Stimulated activated CD4-positive, alpha-beta T cell treated with anti-CD3 and anti-CD28 coated beads, Interleukin-4, amount 100 ng/mL, for 48 hours (primary cell): ENCODE measurements at places on chromosomes 7 and 10.

DNA sequence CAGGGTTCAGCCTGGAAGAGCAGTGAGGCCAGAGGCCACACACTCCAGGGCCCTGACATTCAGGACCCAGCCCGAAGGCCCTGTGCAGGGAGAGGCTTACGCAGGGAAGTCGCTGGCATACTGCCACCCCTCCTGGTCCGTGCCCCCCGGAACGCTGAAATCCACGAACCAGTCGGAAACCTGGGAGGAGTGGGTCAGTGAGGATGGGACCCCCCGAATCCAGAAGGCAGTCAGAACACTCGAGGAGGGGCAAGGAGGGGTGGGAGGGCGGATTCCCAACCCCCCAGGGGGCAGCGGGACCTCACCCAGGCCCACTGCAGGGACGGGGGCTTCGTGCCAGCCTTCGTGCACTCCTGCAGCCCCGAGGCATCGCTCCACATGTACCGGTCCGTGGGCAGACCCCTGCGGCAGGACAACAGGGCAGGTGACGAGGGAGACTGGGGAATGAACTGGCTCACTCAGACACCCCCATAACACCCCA is 13.5 kb downstream of the BHLHA15 start:
- no peak for DNase-seq

GRCh38 chr7:46764100-46764936 is 817.6 kb downstream of the TNS3 start:
- no peak for DNase-seq

DNA sequence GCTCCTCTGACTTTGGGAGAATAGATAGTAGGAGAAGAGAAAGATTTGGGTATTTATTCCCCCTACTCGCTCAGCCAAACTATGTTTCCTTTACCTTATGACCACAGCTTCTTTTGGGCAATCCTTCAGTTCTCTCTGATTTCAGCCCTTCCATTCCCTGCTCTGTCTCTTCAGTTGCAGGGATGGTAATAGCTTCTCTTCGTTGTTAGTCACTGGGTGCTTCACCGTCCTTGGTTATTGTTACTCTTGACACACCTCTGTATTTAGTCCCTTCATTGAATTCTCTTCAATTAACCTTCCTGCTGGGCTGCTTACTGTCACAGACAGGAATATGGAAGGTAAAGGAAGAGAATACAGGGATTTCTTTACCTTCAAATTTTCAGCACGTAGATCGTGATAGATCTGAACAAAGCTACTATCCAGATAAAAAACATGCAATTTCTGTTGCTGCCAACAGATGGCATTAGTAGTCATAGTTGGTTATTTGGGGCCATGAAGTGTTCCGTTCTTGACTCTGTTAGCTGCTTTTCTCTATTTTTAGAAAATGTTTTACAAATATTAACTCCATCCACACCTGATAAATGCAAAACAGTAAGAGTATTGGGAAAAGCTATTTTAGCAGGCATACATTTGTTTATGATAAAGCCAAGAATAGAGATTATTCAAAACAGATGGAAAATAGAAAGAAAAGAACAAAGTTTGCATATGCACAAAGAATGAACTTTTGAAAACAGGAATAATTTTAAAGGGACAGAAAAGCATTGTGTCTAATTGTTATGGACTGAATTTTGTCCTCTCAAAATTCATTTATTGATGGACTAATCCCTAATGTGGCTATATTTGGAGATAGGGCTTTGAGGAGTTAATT is 14.0 kb upstream of the PTTG1IP2 start:
- DNase-seq: no peak

- DNase-seq: no peak
These were observed 347.7 kb downstream of the POM121L12 start for GRCh38 chr7:53383131-53383530.

GRCh38 chr7:16068183-16068582 is 353.2 kb downstream of the CRPPA start:
- no peak for DNase-seq

- DNase-seq: no peak
These were observed 12.0 kb upstream of the UBE2D1 start for GRCh38 chr10:58322835-58323209.

GRCh38 chr7:139897422-139898090 is 68.5 kb downstream of the TBXAS1 start:
- DNase-seq: no peak
